Activated T-helper 17 cell treated with anti-CD3 and anti-CD28 coated beads, Interleukin-2, amount 50 U/mL, for 72 hours (primary cell): ENCODE measurements at places on chromosomes 7 and 10.

DNA sequence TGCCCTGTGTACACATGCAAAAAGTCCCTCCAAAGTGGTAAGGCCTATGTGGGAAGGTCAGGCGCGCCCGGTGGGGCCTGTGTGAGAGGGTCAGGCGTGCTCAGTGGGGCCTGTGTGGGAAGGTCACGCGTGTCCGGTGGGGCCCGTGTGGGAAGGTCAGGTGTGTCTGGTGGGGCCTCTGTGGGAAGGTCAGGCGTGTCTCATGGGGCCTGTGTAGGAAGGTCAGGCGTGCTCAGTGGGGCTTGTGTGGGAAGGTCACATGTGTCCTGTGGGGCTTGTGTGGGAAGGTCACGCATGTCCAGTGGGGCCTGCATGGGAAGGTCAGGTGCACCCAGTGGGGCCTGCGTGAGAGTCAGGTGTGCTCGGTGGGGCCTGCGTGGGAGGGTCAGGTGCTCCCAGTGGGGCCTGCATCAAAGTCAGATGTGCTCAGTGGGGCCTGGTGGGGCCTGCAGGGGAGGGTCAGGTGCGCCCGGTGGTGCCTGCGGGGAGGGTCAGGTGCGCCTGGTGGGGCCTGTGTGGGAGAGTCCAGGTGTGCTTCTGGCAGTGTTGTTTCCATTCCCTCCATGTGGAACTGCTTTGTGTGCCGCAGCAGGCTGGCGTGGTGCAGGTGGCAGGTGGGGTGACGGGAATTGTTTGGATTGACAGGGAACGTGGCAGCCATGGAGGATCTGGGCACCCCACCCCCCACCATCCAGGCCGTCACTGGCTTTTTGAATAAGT is 15.4 kb downstream of the LRRC27 start:
- no peak for ATAC-seq

GRCh38 chr7:29063872-29064271 is 82.5 kb downstream of the CPVL start:
- ATAC-seq = no peak

DNA sequence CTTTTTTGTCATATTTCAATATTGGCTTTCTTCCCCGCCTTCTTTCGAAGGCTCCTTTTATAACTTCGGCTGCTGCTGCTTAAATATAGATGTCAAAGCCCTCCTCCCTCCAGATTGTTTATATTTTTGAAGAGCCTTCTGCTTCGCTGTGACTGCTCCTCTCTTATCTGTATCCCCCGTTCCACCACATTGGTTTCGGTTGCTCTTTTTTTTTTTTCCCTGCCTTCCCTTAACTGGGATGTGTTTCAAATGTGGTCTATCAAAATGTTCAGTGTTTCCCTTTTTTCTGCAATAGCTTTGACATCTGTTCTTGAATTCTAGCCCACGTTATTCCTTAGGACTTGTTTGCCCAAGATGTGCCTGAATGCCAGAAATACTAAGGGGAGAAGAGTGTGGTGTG is 96.4 kb downstream of the CUX1 start:
- no peak for ATAC-seq

DNA sequence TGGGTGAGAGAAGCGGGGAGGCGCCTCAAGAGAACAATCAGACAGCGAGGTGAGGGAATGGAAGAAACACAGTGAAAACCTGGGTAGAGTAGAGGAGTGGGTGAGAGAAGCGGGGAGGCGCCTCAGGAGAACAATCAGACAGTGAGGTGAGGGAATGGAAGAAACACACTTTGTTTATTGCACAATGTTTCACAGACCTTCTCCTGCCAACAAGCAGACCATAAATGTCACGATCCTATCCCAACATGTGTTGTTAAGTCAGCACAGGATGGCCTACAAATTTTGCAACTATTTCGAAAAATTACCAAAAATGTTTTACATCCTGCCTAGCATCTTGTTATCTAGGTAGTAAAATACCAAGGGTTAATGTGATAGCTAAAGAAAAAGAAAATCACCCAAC is 115.3 kb downstream of the JAZF1 start:
- no peak for ATAC-seq

DNA sequence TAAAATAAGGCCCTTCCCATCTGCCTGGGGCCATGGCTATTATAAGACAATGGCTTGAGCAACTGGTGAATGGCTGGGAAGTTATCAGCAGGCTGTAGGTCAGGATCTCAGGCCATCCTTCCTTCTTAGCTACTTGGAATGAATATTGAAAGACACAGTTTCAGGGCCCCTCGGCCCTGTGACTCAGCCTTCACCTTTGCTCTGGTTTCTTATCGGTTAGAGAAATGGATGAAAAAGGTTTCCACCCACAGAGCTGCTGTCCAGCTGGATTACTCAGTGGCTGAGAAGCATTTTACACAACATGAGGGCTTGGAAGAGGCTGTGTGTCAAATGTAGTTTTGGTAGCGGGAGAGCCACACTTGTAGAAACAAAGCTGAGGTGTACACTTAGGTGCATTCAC is 9.4 kb downstream of the ACSL5 start:
- ATAC-seq = peak; percentile 92

DNA sequence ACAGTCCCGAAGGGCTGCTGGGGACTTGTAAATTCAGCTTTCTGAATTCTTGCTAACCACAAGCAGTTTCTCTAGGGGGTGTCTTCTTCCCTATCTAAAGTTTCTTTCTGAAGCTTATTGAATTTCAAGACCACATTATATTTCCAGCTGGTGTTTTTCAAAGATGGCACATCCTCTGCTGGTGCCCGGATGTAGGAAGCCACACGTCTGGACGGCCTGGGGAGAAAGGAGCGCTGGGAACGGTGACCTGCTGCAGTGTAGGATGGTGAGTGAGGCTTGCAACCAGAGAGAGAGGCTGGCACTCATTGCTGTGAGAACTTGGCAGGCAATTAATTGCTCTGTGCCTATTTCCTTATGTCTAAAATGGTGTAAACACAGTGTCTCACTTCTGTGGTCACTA is 776.4 kb downstream of the TYW1 start:
- ATAC-seq = no peak

- no peak for ATAC-seq
Observed at GRCh38 chr10:792792-793100, 103.3 kb upstream of the DIP2C start.

- no peak for ATAC-seq
Observed at GRCh38 chr7:117688126-117688525, 185.1 kb downstream of the CTTNBP2 start.

- ATAC-seq = no peak
Observed at GRCh38 chr7:70271617-70272081, 673.4 kb downstream of the AUTS2 start.

- peak; percentile 68 for ATAC-seq
Observed at GRCh38 chr10:29583674-29584073, 51.1 kb downstream of the SVIL start.

DNA sequence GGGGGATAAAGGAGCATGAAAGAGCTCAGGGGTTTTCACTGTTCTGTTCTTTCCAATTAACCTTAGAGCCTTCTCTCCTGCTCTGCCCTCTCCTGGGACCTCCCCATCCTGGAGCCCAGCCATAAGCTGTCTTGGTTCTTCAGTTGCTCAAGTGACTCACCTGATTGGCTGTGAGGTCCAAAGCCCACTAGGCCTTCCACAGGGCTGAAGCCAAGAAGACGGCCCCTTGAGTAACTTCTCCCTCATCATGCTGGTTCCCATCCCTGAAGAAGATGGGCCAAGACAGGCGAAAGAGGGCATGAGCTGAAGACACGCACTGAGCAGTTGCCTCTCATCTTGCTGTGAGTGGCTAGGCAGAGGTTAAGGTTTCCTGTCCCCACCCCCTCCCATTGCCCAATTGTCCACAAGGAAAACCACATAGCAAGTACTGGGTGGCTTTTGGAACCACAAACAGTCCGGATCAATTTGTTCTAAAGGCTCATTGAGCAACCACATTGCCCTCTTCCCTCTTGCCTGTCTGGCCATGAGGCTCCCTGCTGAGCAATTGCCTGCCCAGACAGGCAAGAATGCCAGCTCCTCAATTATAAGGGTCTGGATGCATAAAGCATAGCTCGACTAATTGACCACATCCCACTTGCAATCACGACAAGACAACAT is 43.9 kb upstream of the GPAM start:
- ATAC-seq = no peak

DNA sequence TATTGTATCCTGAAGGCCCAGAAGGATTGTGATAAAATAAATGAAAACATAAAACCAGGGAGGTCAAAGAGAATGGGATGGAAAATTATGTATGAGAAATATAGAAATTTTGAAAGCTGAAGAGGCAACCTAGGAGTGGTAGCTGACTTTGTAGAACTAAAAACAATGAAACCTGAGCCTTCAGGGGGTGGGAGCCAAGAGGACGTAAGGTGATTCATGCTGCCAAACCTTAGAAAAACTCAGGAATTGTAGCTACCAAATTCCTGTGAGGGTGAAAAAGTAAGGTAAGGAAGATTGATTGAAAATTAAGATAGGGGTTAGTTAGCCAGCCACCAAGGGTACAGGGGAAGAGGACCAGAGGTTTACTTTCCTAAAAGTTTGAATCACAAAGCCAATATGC is 213.2 kb downstream of the KCND2 start:
- ATAC-seq = no peak

DNA sequence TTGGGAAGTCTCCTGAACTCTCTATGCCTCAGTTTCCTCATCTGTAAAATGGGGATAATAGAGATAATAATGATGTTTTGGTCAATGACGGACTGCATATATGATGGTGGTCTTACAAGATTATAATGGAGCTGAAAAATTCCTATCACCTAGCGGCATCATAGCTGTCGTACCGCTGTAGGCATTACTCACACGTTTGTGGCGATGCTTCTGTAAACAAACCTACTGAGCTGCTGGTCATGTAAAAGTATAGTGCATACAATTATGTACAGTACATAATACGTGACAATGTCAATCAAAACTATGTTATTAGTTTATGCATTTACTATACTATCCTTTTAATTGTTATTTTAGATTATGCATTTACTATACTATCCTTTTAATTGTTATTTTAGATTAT is 339.1 kb upstream of the NPVF start:
- ATAC-seq = no peak

- ATAC-seq = no peak
Observed at GRCh38 chr10:63478564-63478963, 12.8 kb upstream of the JMJD1C start.

- ATAC-seq = no peak
Observed at GRCh38 chr7:12731775-12732174, 44.3 kb downstream of the ARL4A start.

DNA sequence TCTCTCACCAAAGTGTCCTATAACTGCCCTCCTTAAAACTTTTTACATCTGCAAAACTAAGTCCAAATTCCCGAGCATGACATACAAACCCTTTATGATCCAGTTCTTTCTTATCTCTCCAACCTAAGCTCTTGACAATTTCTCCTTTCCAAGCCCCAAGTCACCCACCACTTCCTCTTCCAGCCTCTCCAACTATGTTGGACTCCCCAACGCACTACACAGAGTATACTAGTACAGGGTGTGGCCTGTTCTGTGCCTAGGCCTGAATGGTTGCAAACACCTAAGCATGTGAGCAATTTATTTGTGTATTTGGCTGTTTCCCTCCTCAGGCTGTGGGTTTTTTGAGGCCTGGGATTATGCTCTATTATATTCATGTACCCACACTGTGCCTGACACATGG is 101.2 kb upstream of the APBB1IP start:
- no peak for ATAC-seq

DNA sequence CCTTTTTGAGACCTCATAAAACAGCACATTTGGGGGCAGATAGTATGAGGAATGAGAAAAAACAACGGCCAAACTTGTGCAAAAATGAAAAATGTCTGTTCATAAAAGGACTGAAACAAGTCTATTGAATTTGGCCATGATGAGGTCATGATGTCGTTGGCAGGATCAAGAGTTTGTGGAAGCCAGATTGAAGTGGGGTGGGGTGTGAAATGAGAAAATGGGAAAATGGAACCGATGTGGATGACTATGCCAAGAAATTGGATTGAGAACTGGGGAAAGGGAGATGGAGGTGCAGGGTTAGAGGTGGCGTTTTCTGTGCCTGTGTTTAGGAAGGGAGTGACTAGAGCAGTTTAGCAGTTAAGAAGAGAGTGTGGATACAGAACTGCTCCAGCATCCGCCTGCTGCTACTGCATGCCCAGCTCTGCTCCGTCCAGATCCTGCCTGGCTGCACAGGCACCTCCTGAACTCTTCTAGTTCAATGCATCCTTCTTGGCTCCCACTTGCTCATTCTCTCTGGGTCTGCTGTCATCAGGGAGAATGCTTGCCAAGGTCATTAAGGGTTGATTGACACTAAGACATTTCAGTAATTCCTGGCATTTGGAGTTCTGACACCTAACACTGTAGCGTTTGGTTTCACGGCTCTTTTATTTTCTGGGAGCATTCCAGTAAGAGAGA is 111.9 kb downstream of the GALNT17 start:
- no peak for ATAC-seq

DNA sequence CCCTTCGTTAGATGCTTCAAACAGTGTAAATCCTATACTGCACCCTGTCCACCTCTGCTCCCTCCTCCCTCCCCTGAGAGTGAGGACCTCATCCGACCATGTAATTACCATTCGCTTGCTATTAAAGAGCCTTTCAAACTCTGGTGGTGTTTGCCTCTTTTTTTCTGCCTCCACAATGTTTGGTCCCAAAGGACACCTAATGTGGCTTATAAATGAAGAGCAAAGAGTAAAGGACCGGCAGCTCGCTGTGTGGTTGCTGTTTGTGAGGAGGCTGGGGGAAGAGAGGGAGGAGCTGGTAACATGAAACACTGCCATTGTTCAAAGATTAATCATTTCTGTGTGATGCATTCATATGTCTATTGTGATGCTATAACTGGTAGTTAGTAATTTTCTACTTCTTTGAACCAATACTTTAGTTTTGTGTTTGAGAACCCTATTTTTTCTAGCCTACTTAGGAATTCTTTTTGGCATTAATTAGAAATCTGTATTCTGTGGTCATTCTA is 27.9 kb downstream of the MTURN start:
- peak; percentile 56 for ATAC-seq

GRCh38 chr7:123784263-123784662 is 35.5 kb upstream of the WASL start:
- ATAC-seq = no peak

GRCh38 chr10:133143200-133143533 is 16.9 kb upstream of the KNDC1 start:
- no peak for ATAC-seq

DNA sequence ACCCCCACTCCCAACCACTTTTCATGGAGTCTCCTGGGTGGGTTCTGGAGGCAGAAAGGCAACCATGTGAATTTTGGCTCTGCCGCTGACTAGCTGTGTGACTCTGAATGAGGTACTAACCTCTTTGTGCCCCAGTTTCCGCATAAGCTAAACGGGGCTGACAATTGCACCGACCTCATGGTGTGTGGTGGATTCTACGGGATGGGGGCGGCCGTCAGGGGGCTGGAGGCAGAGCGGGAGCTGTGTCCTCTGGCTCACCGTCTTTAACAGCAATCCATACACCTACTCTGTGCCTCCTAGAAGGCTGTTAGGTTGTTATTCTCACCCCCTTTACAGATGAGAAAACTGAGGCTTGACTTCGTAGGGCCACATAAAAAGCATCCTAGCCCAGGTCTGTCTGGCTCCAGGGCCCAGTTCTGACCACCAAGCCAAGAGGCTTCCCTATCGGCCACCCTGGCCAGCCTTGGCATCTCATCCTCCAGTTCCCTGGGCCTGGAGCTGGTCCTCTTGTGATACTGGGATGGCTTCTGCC is 4.3 kb upstream of the SLC29A3 start:
- no peak for ATAC-seq

GRCh38 chr10:32114508-32114907 is 58.3 kb upstream of the KIF5B start:
- ATAC-seq = no peak
